Stimulated activated CD4-positive, alpha-beta T cell treated with anti-CD3 and anti-CD28 coated beads, Interleukin-1b, Interleukin-23, amount 100 ng/mL, for 48 hours (primary cell): ENCODE measurements at places on chromosomes 16 and 17.

GRCh38 chr17:58918072-58918471 is 162.4 kb downstream of the PPM1E start:
- DNase-seq = no peak

DNA sequence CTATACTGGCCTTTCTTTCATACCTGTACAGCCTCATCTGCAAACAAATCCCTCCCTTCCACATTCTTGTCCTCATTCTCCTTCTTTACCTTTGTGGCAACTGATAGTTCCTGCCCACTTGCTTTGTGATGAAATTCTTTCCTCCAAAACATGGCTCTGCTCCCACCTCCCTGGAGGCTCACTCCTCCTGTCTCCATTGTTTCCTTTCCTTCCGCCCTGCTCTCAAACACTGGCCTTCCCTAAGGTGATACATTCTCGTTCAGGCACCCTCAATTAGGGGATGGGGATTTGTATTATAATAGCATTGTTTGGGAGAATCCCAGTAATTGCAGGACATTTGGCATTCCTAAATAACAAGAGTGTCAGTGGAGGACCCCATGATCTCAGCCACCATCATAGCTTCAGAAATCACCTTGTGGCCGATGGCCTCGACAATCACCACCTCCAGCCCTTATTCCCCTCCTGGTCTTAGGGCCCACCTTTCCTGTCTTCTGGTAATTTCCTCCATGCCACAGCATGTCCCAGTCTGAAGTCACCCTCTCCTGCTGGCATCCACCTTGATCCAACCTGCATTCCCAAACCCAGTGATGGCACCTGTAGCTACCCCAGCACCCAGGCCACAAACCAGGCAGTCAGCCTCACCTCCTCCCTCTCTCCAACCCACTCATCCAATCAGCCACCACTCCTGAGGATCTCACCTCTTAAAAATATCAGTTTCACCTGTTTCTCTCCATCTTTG is 7.9 kb downstream of the UNC119 start:
- no peak for DNase-seq

- DNase-seq = no peak
Measured at GRCh38 chr16:57062329-57062728, 30.1 kb upstream of the CPNE2 start.

DNA sequence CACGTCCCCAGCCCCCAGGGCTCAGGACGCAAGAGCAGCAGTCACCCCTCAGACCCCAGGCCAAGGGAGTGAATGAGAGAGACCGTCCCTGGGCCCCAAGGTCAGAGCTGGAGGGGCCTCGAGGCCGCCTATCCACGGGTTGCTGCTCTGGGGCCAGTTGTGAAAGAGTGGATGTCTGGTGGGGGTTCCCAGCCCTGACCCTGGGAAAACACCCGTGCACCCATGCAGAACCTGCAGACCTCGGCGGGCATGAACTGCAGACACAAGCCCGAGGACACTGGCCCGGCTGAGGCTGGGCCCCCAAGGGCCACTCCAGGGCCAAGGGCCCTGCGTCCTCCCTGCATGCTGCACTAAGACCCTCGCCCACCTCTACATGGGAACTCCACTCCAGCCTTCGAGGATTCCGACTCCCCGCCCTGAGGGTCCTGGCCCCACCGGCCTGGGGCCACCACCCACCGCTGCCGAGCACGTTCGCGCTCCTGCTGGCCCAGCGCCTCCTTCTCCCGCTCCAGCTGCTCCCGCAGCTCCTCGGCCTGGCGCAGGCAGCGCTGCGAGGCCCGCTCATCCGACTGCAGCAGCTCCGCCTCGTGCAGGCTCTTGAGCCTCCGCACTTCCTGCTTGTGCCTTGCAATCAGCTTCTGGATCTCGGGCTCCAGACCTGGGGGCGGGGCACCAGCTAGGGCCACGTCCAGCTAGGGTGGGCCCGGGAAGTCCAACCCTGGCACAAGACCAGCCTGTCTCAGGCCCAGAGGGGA is 27.6 kb upstream of the AATK start:
- no peak for DNase-seq

GRCh38 chr16:11211977-11212797 is 43.8 kb downstream of the SOCS1 start:
- DNase-seq = no peak

- DNase-seq = no peak
Measured at GRCh38 chr16:70345840-70346239, 863 bp upstream of the DDX19A start.

- peak; percentile 89 for DNase-seq
Measured at GRCh38 chr17:75250009-75250471, 11.4 kb downstream of the GGA3 start.

DNA sequence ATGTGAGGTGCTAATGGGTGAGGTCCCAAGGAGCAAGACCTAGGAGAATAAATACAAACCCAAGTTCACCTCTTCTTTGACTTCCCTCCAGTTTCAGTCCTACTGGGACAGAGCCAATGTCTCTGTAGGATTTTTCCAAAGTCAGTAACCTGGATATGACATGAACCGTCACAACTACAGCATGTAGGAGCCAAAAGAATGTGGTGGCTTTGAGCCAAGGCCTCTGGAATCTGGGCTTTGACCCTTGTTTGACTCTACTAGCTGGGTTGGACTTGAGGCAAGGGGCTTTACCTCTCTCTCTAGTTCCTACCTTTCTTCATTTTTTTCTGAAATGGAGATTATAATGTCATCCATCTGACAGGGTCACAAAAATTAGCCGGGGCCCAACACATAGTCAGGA is 91.4 kb downstream of the CACNG3 start:
- DNase-seq = no peak

DNA sequence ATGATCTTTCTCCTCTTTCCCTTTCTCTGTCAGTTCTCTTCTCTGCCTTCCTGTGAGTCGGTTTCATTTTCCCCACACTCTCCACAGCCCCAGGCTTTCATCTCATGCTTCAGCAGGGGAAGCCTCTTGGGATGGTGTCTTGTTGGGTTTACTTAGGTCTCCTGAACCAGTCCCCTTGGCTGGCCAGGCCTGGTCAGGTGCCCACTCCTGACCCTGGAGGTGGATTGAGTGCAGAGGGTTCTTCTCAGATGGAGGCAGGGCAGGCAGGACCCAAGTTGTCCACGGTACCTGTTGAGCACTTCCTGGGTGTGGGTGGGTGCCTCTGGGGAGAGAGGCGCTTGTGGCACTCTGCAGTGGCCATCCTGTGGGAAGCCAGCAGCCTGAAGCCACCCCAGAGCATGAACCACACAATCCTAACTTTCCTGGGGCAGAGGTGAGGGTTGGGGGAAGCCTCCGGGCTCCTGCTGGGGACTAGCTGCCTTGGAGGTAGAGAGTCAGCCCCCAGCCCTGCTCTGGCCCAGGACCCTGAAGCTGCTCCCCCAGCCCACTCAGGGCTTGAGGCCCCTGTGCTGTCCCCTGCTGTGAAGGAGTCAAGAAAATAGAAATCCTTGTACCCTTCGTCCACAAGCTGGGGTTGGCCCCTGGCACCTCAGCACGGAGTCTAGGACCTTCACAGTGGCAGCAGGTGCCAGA is 2.0 kb upstream of the RAP1GAP2 start:
- DNase-seq = no peak

GRCh38 chr16:84292011-84292410 is 2.7 kb upstream of the WFDC1 start:
- no peak for DNase-seq

- DNase-seq = no peak
Measured at GRCh38 chr16:5016967-5017677, 16.6 kb downstream of the NAGPA start.

- no peak for DNase-seq
Measured at GRCh38 chr16:83928341-83929055, 24.5 kb upstream of the OSGIN1 start.

- DNase-seq = peak; percentile 47
Measured at GRCh38 chr17:42133461-42134041, 10.9 kb downstream of the HSPB9 start.

DNA sequence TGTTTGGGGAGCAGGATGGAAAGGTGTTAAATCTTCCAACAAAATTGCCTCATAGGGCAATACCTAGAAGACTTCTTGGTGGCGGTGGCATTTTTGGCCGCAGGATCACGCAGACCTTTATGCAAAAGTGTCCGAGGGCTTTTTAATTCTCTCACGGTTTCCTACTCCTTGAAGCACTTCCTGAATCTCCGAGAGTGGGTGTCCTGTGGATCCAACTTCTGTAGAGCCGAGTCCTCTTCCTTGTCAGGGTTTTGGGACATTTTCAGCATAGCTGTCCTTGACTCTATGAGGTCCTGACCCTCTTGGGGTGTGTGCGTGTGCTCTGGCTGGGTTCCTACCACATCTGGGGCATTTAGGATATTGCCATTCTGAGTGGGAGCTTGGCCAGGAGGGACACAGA is 31.7 kb downstream of the IL21R start:
- no peak for DNase-seq

DNA sequence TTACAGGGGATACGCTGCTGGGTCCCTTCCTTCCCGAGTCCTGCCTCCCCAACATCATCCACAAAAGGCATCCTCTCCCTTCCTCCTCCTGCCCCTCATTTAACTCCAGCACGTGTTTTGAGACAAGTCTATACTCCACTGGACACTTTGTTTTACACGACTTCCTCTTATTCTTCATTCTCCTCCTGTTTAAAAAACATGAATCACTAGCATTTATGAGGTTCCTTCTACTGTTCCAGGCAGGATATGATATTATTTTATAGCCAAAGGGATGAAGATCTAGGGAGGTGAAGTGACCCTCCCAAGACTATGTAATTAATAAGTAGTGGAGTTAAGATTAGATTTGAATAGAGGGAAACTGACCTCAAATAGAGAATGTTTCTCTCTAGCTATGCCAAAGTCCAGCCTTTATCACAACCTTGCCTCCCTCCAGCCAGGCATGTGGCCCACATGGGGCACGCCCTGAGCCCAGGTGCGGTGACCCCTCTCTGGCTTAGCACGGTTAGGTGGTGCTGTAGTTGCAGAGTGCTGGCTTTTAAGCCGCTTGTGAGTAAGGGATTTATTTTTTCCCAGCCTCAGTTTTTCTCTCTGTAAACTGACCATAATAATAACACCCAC is 1.3 kb upstream of the HSD17B2 start:
- DNase-seq = no peak

GRCh38 chr16:27706156-27706865 is 156.4 kb downstream of the KATNIP start:
- DNase-seq = no peak

DNA sequence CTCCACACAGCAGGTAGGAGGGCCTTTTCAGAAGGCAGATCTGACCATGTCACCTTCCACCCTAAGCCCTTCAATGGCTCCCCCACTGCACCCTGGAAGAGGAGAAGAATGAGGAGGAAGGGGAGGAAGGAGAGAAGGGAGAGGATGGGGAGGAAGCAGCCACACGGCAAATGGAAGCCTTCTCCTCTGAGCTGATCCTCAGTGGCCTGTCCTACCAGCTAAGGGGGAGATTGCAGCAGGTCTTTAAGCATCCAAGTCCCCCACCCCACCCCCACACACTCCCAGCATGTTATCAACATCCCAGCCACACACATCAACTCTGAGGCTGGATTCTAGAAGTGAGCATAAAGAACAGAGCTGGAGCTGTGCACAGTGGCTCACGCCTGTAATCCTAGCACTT is 46.2 kb upstream of the RBFOX3 start:
- DNase-seq = no peak

DNA sequence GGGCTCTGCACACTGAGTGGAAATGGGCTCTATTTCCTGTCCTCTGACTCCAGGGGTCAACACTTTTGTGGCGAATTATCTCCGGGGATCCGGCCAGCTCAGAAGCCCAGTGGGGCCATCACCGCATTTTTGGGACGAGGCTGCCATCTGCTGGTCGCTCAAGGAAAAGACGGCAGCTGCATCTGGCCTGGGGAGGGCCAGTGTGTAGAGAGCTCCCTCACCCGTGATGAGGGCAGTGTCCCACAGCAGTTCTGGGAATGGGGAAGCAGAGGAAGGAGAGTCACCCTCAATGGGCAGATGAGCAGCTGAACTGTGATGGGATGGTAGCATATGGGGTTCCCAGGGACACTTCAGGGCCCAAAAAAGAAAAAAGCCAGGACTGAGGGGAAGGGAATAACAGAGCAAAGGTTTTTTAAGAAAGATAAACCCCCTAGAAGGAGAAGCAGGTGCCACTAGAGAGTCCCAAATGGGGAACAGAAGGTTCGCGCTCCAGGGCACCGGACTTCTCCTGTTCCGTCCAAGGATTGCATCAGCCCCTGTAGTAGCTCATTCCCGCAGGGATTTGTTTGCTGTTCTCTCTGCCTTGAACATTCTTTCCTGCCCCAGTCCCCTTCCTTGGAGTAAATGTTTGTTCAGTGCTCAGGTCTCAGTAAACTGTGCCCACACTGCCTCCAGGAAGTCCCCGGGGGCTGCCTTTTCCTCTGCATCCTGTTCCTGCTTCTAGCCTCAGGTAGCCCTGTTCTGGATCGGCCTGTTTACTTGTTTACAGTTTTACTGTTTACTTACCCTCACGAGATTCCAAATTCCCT is 9.3 kb upstream of the ABCC12 start:
- DNase-seq = peak; percentile 59
